ENCODE measurements at places on chromosomes 16 and 17.

DNA sequence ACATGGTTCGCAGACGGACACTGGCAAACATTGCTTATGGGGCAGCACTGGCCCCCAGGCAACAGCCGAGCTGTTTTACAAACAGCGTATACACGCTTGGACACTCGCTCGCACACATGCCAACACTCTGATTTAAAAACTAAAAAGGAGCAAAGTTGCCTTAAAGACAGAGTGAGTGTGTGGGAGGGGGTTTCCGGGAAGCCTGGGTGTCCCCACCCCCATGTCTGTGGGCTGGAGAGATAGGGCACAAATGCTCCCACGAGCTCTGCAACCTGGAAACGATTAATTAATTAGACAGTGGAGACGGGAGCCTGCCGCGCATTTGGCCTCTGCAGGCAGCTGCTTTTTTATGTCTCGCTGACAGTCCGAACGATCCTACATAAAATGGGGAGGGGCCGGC lies 107.9 kb upstream of the ZNF469 start:
- DNase-seq: peak; percentile 48

GRCh38 chr17:16987830-16988601 lies 16.1 kb upstream of the TNFRSF13B start:
- peak; percentile 61 for DNase-seq

- no peak for DNase-seq
Observed at GRCh38 chr16:17723531-17724134, 252.9 kb upstream of the XYLT1 start.

GRCh38 chr16:31377210-31377903 lies 15.8 kb upstream of the ITGAD start:
- DNase-seq: no peak

DNA sequence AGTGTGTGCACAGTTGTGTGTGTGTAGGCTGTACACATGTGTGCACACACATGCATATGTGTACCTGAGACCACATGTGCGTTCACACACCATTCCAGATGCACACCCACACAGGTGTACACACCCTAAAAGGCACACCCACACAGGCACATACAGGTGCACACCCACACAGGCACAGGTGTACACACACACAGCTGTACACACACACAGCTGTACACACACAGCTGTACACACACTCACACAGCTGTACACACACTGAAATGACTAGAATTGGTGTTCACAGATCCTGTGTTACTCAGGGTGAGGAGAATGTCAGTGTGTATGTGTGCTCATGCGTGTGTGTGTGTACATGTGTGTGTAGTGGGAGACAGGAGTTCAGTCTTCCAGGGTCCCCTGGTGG lies 15.9 kb upstream of the DOC2B start:
- DNase-seq: no peak

GRCh38 chr16:65333283-65333682 lies 211.4 kb upstream of the CDH11 start:
- no peak for DNase-seq

GRCh38 chr17:81488276-81488860 lies 24.2 kb downstream of the ACTG1 start:
- no peak for DNase-seq

DNA sequence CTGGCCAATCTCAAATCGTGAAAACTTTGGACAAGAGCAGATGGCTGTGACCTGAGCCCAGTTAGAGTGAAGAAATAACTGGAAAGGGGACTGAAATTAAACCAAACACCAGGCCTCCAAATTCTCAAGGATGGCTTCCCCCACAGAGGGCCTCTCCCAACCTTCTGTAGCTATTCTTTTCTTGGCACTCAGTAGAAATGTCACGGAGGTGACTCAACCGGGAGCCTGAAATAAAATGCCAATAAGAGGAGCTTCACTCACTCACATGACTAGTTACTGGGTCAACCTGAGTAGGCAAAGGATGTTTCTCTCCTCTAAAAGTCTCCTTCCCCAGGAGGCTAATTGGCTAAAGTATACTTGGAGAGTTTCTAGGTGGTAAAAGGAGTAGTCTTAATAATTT lies 230.7 kb downstream of the MAF start:
- DNase-seq: no peak

- no peak for DNase-seq
Observed at GRCh38 chr17:57527221-57528057, 217.7 kb downstream of the CCDC182 start.

GRCh38 chr17:13735444-13735843 lies 133.7 kb upstream of the HS3ST3A1 start:
- no peak for DNase-seq

DNA sequence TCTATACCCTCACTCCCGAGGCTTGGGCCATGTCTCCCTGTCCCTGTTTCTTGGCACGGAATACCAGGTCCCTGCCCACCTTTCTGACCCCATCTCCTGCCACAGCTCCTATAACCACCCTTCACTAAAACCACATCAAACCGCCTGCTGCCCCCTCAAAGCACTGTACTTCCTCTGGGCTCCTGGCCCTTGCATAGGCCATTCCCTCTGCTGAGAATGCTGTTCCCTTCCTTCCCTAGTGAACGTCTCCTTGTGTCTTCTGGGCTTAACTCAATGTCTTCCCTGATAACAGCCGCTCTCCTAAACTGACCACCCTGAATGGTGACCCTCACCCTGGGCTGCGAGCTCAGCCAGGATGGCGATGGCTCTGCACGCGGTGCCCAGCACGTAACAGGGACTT lies 10.7 kb downstream of the AANAT start:
- no peak for DNase-seq

DNA sequence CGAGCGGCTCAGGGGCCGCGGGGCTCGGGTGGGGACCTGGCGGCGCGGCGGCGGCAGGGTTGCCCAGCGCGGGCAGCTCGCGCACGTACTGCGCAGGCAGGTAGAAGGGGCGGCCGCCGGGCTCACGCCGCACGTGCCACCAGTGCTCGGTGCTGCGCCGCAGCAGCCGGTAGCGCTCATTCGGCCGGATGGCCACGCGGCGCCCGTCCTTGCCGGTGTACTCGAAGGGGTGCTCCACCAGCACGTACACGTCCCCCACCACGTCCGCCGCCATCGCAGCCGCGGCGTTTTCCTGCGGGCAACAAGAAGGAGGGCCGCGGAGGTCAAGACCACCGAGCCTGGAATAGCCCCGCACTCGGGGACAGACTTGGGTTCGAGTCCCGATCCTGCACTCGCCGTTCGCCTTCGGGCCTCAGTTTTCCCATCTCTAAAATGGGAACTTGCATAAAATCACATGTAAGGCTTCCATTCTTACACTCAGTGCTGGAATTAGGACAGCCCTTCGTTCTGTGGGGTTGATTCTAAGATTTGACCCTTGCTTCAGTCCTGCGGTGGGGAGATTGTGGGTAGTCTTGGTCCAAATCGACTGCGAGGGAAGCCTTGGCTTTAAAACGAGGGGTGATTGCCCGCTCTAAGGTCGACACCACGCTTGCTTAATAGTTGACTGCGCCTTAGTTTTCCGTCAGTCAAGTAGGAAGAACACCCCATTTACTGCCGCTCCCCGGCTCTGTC lies 2.5 kb downstream of the ARHGAP27 start:
- no peak for DNase-seq

GRCh38 chr16:67833030-67833414 lies 9.1 kb upstream of the THAP11 start:
- no peak for DNase-seq

- DNase-seq: no peak
Observed at GRCh38 chr16:87692176-87692575, 73.6 kb downstream of the KLHDC4 start.

GRCh38 chr17:77693776-77694175 lies 264.7 kb upstream of the TNRC6C start:
- DNase-seq: no peak

DNA sequence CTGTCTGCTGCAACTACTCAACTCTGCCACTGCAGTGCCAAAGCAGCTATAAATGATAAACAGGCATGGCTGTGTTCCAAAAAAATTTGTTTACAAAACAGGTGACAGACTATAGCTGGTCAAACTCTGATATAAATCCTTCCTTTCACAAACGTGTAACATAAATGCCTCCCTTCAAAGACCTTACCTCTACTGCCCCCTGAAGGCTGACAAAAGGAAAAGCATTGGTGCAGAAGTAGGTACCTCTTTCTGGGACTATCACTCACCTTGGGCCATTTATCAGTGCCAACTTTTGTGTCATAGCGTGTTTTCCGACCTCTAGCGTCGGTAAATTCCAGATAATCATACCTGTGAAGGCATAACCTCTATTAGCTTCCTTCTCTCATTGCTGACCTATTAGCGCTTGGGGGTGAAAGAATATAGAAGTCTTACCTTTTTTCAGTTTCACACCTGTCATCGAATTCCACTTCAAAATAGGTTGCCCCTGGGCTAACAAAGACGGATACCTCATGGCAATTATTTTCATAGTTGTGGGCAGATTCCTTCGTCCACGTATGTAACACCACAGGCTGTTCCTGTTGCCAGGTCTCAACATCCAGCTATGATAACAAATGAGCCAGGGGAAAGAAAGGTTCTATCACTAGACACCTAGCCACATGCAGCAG lies 67.9 kb downstream of the ZZEF1 start:
- peak; percentile 16 for DNase-seq

DNA sequence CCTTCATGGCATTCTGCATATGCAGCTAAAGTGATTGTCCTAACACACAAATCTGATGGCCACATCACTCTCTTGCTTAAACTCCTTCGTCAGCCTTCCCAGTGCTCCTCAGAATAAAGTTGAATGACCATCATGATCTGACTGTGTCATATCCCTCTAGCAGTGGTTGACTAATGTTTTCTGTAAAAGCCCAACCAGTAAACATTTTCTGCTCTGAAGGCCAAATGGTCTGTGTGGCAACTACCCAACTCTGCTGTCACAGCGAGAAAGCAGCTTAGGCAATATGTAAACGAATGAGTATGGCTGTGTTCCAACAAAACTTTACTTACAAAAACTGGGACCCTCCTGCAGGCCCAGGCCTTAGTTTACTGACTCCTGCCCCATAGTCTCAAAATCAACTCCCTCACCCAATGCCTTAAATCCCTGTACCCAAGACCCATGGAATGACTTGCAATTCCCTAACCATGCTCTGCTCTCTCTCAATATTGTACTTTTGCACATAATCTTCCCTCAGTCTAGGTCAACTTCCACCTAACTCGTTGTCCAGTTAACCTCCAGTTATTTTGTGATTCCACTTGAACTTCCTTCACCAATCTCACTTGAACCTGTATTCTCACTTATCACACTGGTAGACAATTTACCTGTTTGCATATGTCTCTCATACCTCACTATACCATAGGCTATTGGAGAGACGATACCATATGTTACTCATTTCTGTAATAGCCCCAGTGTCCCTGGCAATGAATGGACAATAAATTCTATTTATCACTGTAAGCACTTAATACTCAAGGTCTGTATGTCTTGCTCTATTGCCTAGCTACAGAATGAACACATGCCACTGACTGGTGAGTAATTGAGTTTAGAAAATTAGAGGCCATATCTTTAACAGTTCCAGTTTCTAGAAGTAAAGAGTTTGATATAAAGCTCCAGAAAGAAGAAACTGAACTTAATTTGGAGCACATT lies 29.1 kb downstream of the TMEM100 start:
- DNase-seq: peak; percentile 38

Data from BE2C (cell line).